ENCODE measurements at places on chromosomes 3 and 15.

DNA sequence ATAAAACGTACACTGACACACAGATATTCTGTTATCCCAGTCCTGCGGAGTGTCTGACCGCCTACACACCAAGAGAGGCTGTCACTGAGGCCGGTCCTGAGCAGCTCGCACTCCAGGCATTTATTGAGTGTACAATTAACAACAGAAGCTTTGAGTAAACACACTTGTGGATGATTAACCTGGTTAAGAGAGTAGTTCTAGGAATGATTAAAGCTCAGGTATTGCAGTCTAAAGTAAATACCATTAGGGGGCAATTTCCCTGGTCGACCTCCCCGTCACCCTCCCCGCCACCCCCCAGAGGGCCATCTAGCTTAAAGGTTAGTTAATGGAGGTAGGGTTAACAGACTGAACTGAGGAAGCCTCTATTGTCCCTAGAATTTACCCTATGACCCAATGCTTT is 1278.5 kb downstream of the NSUN3 start:
- no peak for DNase-seq

DNA sequence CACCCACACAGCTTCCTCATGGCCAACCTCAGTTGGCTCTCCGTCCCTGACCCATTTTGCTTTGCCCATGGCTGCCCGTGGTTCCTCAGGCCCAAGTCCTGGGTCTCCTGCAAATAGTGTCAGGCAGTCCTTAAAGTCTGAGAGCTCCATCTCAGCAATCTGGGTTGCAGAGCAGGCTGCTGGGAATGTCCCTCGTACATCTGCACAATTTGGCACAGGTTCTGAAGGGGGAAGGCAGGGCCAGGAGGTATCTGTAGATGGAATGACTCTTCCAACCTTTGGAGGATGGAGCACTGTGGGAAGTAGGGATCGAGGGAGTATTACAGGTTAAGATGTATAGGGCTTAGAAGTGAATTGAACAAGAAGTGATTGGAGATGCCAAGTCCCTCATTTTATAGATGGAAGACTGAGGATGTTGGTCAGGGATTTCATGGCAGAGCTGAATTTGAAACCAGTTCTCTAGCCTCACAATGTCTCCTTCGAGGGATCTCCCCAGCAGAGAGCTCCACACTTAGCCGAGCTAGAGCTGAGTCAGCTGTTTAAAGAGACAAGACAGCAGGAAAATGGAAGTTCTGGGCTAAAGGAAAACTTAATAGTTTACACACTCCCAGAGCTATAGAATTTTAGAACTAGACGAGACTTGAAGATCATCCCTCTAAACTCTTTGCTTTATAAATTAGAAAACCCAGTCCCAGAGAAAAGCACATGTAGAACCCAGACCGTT is 9.2 kb downstream of the CKMT1A start:
- DNase-seq, result no peak

- DNase-seq, result no peak
Observed at GRCh38 chr3:187256051-187256616, 35.4 kb downstream of the MASP1 start.

DNA sequence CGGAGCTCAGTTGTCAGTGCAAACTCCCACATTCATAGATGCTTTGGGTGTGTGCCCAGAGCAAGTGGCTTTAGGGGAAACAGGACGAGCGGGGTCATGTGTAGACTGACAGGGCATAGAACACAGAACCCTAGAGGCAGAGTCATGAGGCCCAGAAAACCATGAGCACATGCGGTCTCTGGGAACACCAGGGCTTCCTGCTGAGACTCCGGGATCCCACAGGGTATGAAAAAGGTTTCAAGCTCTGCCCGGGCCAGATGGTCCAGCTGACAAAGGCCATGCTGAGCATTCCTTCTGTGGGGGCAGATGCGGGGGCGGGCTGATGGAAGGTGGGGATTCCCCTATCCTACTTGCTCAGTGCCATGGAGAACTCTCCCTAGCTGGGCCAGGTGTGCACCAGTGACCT is 44.8 kb downstream of the ROPN1B start:
- no peak for DNase-seq

DNA sequence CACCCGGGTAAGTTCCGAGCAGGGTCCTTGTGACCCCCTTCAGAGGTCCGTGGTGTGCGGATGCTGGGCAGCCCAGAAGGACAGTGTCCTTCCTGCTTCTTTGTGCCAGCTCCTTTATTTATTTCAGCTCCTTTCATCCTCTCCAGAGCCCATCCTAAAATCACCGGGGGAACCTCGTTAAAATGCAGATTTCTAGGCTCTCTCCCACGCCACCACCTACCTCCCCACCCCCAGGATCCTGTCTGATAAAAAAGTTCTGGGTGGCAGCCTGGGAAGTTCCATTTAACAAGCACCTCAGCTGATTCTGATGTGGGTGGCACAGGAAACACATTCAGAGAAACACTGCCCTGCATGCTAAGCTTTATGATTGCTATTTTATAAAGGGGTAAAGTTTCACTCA is 12.5 kb upstream of the IGF1R start:
- DNase-seq, result no peak

- no peak for DNase-seq
Observed at GRCh38 chr15:22919171-22919570, 61.0 kb downstream of the CYFIP1 start.

DNA sequence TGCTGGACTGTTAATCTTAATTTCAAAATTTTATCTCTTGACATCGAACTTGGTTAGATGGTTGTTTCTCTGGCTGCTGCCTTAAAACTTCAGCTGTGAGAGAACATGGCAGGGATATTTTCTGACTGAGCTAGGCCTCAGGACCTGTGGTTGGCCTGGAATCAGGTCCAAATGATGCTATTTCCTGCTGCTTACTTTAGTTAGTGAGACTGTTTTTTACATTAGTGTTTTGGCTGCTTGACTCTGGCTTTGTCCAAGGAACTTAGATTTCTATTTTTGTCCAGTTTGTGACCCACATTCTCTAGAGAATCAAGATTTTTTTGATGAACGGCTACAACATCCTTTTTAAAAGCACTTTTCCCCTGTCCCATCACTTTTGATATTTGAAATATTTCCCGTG is 497.9 kb upstream of the SGO1 start:
- no peak for DNase-seq

GRCh38 chr3:146130881-146131371 is 30.1 kb downstream of the PLOD2 start:
- no peak for DNase-seq

DNA sequence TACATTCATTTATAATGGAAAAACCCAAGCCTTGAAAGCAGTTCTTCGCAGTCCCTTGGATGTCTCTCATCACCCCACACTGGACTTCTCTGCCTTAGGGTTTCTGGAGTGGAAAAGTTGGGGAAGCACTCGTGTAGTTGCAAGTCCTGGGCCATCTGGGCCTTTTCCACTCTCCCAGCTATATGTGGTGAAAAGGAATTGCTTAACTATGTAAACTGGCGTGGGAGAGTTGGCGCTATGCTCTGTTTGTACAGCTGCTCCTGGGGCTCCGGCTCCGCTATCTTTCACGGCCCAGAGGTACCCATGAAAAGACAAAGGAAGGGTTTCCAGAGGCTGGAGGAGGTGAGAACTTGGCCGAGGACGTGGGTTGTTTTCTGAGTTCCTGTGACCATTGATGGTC is 81.1 kb upstream of the MYZAP start:
- DNase-seq, result no peak

DNA sequence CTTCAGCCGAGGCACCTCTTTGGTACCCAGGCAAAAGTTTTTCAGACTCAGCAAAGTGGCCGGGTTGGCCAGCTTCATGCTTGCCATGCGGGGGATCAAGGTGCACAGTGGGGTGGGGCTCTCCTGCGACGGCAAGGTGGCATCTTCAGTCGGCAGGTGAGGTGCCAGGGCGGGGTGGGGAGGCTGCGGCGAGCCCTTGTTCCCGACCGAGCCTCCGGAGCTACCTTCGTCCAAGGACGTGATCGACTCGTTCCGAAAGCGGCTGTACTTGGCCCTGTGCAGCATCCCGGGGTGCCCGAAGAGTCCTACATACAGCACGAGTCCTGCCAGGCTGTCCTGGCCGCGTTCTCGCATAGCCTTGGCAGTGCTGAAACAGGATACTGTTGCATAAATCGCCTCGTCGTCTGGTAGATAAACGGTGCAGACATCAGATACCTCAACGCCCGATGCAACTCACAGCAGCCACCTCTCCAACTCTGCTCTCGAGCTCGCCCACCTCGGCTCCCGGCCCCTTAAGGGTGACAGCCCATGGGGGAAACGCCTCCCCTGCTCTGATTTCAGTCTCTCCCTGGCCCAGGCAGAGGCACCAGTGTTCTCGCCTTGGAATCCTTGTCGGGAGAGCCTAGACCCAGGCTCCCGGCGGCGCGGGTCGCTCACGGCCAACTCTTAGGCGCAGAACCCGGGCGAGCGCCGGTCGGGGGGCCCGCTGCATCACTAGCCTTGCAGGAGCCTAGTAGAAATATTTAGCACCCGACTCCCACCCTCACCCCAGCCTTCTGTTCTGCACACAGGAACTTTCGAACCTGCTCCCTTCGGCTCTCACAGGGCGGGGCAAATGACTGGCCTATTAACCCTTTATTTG is 826 bp downstream of the SHC4 start:
- no peak for DNase-seq

GRCh38 chr3:66629150-66629981 is 128.5 kb upstream of the LRIG1 start:
- DNase-seq, result no peak

GRCh38 chr15:67184208-67184925 is 70.1 kb downstream of the AAGAB start:
- no peak for DNase-seq

- DNase-seq, result no peak
Observed at GRCh38 chr3:112010636-112011035, 11.9 kb downstream of the TAGLN3 start.

- DNase-seq, result no peak
Observed at GRCh38 chr3:171809611-171809860, 747 bp downstream of the PLD1 start.

DNA sequence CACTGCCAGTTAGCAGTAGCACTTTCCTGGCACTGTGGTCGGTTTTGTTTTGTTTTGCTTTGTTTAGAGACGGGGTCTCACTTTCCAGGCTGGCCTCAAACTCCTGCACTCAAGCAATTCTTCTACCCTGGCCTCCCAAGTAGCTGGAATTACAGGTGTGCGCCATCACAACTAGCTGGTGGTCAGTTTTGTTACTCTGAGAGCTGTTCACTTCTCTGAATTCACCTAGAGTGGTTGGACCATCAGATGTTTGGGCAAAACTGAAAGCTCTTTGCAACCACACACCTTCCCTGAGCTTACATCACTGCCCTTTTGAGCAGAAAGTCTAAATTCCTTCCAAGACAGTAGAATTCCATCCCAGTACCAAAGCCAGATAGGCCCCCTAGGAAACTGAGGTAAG is 22.6 kb downstream of the CLDN18 start:
- DNase-seq, result no peak

GRCh38 chr3:16118396-16118795 is 56.1 kb upstream of the GALNT15 start:
- no peak for DNase-seq

DNA sequence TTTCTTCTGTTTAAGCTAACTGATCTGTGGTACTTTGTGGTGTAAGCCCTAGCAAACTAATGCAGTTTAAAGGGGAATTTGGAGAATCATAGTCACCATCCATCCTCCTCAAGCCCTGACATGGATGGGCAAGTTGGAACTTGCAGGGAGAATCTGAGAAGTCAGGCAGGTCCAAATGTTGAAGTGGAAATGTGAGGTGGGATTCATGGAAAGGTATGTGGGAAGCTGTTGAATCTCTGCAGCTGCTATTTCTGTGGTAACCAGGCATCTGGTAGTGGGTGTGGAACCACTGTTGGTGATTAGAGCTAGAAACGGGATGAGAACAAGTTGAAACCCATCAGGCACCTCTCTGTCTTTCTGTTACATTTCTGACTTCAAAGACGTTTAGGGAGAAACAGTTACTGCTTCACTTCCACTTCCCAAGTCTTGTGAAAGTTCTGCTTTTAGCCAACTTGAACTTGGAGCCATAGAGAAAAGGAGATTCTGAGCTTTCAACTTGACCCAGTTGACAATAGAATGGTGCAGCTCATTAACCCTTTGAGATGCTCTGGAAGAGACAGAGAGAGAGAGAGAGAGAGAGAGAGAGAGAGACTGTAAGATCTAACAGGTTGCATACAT is 38.1 kb upstream of the NMNAT3 start:
- DNase-seq, result no peak

DNA sequence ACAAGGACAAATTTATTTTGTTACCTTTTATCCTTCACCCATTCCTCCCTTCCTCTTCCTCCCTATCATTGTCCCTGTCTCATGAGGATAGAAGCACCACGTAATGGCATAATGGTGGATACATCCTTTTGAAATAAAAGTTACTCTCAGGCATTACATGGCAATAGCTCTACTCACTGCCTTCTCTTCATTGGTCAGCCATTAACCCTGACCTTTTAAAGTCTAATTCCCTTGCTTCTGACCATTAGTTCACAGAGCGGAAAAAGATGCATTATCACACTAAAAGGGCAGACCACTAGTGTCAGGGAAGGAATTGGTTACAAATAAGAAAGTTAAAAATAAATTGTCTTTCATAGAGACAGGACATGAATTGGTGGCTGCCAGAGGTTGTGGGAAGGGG is 54.6 kb upstream of the EIF1B start:
- DNase-seq, result no peak

DNA sequence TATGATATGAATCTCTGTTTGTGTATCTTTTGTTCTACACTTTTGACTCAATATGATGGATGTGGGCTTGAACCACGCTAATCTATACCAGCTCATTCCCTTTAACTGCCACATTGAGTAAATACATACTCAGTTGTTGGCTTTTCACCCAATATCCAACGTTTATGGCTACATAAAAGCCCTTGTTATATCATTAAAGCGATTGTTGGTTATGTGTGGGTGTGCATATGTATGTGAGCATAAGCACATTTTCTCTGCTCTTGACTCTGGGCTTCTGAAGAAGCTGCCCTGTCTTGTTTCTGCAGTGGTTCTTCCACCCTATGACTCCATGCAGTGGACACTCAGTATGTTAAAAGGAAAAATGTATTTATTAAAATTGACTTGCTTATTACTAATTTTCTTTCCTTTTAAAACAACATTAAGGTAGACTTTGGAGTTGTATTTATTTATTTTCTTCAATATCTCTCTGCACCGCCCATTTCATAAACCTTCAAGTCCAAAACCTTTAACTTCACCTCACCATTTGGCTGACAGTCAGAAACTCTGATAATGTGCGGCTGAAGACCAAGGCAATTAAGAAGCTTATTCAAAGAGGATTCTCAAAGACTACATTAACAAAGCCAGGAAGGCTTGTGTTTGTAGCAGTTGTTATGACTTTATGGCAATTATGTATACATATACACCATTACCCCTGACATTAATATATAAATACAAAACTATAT is 156.1 kb downstream of the THRB start:
- no peak for DNase-seq

GRCh38 chr15:49238342-49238741 is 68.3 kb downstream of the GALK2 start:
- no peak for DNase-seq

DNA sequence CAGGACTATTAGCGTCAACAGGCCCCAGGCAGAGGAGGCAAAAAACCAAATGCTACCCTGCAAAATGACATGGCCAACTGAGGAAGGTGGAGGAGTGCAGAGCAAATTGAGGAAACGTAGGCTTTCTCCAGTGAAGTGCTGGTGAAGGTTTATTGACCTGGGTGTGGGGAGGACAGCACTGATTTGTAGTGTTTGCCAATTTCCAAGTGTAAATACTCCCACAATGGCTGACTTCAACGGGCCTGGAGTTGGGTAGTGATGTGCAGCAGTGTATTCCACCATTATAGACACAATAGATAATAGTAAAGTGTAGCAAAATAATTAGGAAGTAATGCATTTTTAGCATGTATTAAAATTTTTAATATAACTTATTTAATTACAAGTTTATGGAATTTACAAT is 32.2 kb upstream of the TPM1 start:
- DNase-seq, result no peak

- DNase-seq, result no peak
Observed at GRCh38 chr3:13513913-13514517, 33.9 kb downstream of the HDAC11 start.

All from substantia nigra (tissue), 51 donors.